ENCODE measurements at places on chromosomes 11 and 22. TPM values are rescaled to one million over a fixed set of nuclear protein-coding genes. Genes with fewer than 3 reads are reported as not detected.

ELFN2 gene
- 9.0 TPM for total RNA-seq

PHF21B gene
- 1.1 TPM for total RNA-seq

OR6T1 gene
- not detected for total RNA-seq

WEE1 gene
- 18.7 TPM for total RNA-seq

TMPRSS6 gene
- not detected for total RNA-seq

CTSF gene
- total RNA-seq: 34.3 TPM
